ENCODE measurements at places on chromosomes 2 and 18. TPM values are rescaled to one million over a fixed set of nuclear protein-coding genes. Genes with fewer than 3 reads are reported as not detected.

DNA sequence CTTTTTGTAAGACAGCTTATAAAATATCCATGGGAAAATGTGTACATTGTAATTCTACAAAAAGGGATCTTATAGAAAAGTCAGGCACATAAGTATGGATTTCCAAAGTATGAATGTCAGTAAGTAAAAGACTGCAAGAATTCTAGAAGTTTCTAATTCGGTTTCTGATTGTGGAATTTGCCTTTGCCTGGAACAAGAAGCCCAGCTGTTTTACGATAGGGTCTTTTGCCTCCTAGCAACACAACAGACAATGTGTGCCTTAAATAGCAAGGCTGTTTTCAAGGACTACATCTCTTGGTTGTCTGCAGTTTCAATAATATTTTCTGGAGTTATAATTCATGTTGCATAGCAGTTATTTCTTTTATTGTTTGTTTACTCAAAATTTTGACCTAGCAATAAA is 312.9 kb downstream of the MTX2 start:
- H3K36me3 ChIP-seq = no peaks in the 10 kb centered on the region
- peaks cover 25% of the 10 kb centered on the region for H3K4me1 ChIP-seq
- peak overlapping the region; percentile 90 for H3K27ac ChIP-seq
- no peak overlapping the region for H3K4me3 ChIP-seq
- DNase-seq = no peak

Gene UGT1A5
- total RNA-seq = not detected

DNA sequence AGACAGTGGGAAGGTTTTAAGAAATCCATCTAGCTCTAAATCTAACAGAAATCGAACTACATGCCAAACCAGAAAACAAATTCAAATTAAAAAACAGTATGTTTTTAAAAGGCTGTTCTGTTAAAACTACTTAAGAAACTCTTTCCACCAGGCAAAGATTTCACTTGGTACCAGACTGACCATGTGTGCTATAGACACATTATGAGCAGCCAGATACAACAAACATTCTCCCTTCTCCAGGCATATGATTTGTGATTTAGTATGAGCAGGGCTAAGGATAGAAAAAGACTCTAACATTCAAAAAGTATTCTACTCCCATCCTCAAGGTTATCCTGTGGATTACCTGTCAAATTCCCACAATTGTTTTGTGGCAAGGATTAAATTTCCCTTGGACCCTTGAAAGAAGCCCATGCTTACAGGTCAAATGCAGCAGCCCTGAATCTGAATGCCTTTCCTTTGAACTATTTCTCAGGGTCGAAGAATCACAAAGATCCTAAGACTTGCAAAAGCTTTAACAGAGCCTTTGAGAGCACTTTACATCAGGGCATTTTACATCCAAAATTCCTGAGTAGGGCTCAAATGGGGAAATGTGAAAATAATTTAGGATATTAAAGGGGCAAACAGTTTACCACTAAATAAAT is 42.5 kb upstream of the TTC32 start:
- no peaks in the 10 kb centered on the region for H3K27me3 ChIP-seq
- H3K36me3 ChIP-seq = no peaks in the 10 kb centered on the region
- no peak for DNase-seq
- no peaks in the 10 kb centered on the region for H3K4me1 ChIP-seq
- no peak overlapping the region for H3K4me3 ChIP-seq
- H3K27ac ChIP-seq = no peak overlapping the region

DNA sequence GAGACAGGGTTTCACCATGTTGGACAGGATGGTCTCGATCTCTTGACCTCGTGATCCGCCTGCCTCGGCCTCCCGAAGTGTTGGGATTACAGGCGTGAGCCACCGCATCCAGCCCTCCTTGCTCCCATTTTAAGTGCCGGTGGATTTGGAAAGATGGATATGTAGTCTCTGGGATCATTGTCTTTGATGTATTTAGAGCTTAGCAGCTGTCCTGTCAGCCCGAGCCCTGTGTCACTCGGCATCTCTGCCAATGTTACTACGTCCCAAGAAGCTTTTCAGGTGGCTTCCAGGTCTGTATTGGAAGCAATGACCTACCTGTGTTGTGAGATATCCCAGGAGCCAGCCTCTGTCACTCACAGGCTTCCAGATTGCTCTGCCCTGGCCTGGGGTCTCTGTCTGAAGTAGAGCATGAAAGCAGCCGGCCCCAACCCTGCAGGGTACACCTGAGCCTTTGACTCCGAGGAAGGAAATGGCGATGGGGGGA is 35.3 kb downstream of the MAP4K4 start:
- H3K36me3 ChIP-seq = no peaks in the 10 kb centered on the region
- no peaks in the 10 kb centered on the region for H3K27me3 ChIP-seq
- no peak overlapping the region for H3K4me3 ChIP-seq

Data from astrocyte (in vitro differentiated cells and primary cell).